Right atrium auricular region (tissue), 2 donors: ENCODE measurements at places on chromosomes 4 and X. TPM values are rescaled to one million over a fixed set of nuclear protein-coding genes. Genes with fewer than 3 reads are reported as not detected.

ITIH6 gene
- not detected for total RNA-seq

FAT4 gene
- total RNA-seq = 15.2 TPM

SMARCAD1 gene
- 8.2 TPM for total RNA-seq

DGKK gene
- not detected for total RNA-seq

SAGE1 gene
- not detected for total RNA-seq

LRPAP1 gene
- 321 TPM for total RNA-seq

ANOS1 gene
- total RNA-seq = 6.0 TPM

HMGN5 gene
- 1.2 TPM for total RNA-seq

CYBB gene
- total RNA-seq = 19.7 TPM

CNKSR2 gene
- 1.7 TPM for total RNA-seq

PTTG2 gene
- not detected for total RNA-seq

LIMCH1 gene
- 76.1 TPM for total RNA-seq

CXCL11 gene
- not detected for total RNA-seq

CFP gene
- total RNA-seq = 6.3 TPM

TENM3 gene
- 10.7 TPM for total RNA-seq

P2RY4 gene
- not detected for total RNA-seq

AFF2 gene
- total RNA-seq = 3.2 TPM

UGT2B10 gene
- not detected for total RNA-seq

GPR34 gene
- 3.8 TPM for total RNA-seq

CT45A8 gene
- not detected for total RNA-seq

UGT2B15 gene
- not detected for total RNA-seq

ZNF732 gene
- total RNA-seq = not detected

VCX gene
- total RNA-seq = not detected

CLDN22 gene
- total RNA-seq = not detected

SLBP gene
- 20.1 TPM for total RNA-seq

CENPVL3 gene
- total RNA-seq = not detected
